ENCODE measurements at places on chromosomes 5 and 9.
A peak's percentile ranks its signal among the peaks of the same experiment; 100 is the strongest.

DNA sequence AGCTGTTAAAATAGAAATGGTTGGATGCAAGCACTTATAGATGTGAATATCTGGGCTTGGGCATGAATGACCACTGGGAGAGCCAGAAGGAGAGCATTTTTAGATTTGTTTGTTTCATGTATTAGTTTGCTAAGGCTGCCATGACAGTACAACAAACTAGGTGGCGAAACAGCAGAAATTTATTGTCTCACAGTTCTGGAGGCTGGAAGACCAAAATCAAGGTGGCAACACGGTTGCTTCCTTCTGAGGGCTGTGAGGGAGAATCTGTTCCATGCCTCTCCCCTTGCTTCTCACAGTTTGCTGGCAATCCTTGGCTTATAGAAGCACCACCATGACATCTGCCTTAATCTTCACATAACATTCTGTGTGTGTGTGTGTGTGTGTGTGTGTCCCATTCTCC lies 20.2 kb upstream of the CDC23 start:
- no peak for DNase-seq

- DNase-seq = peak; percentile 39
These were observed 796 bp downstream of the LNPEP start for GRCh38 chr5:96936431-96937320.

DNA sequence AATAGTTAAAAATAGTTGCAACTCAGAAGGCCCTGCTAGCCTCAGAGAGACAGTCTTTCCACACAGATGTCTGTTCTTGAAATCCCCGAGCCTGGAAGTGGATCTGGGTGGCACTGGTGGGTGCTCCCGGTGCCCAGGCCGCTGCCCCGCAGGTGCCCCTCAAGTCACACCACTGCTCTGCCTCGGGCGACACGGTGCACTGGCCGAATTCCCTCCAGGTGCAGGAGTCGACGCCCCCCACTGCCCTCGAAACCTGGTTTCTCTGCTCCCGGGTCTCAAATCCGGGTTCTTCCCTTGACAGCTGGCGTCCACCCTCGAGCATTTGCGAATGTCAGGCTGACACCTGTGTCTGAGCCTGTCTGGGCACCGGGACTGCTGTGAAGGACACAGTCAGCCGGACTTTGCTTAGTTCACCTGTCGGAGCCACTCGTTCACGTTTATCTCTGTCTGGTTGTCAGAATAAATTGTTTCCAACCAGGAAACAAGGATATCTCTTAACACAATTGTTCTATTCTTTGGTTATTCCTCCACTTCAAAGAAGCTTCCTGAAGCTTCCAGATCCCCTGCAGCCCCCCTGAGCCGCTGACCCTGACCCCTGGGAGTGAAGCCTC lies 27.1 kb downstream of the SLC9A3 start:
- DNase-seq = no peak

DNA sequence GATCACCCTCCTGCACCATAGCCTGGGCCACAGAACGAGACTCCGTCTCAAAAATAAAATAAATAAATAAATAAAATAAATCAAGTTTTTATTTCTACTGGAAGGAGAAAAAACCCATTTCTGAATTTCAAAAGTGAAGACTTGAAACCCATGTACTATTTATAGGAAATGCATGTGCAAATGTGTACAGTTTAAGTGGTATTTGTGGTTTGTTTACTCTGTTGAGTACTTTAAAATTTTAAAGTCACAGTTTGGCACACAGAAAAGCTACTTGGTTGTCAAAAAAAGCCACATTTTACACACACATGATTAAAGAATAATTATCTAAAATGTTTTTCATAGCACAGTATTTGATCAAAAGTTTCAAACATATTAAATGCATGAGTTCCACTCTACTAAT lies 43.6 kb downstream of the NR3C1 start:
- no peak for DNase-seq

DNA sequence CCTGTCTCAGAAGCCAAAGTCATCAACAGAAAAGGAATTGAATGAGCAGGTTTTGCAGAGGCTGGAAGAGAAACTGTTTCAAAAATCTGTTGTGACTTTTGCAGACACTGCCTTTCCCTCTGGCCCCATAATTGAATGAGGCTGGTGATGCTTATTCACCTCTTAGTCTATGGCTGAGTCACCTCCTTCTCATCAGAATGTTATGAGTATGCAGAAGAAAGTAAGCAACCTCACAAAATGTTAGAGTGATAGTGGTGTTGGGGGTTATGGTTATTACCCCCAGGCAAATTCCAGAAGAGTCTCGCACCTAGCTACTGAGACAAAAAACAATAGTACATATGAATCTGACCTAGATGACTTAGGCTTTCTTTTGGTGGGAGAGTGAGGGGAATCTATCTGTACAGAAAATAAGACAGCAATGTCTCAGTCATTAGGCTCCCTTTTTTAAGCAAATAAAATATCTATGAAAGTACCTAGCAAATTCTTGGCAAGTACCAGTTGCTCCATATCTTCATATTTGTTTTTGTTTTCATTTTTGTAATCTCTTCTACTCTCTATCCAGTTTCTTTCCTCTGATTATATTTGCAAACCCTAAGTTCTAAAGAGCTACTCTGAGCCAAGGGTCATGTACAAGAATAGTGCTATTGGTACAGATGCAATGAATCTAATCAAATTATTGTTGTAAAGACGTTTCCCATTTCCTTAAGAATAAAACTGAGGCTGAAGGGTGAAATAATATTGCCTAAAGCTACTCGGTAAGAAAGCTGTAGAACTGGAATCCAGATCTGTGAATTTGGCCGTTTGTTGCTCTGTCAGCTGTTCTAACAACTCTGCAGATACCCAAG lies 498.1 kb upstream of the TNC start:
- no peak for DNase-seq

DNA sequence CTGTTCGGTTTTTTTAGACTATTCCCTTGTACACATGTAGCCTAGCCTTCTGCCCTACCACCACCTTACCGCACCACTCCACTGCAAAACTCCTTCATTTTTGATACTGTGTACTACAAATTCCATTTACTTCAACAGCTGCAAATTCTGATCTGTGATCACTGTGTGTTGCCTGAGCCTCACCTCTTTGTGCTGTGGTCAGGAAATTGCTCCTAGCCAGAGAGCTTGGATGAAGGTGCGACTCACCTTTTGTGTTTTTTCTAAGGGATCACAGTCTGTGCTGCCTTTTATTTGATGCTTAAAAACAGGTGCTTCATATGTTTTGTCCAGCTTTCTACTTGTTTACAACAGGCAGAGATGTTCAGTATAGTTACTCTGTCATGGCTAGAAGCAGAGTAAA lies 31.5 kb downstream of the CSNK1G3 start:
- no peak for DNase-seq

DNA sequence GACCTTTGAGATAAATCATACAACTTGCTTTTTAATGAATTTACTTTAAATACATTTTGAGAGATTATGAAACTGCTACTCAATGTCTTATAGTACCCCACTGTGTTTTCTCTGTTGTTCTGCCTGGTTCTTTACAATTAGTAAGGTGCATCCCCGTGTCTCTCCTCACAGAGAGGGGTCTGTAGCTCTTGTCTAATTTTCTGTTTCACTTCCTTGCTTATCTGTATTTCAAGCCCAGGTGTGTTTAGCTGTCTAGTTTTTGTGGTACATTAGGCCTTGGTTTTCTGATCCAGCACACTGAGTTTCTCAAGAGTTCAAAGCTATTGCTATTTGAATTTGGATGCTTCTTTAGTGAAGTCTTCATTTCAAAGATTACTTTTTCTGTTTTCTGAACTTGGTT lies 105.1 kb downstream of the MAST4 start:
- DNase-seq = no peak

GRCh38 chr9:125767349-125767748 lies 20.2 kb downstream of the PBX3 start:
- no peak for DNase-seq

- peak; percentile 86 for DNase-seq
These were observed 68.2 kb upstream of the TNFAIP8 start for GRCh38 chr5:119287547-119288111.

Measured in T-helper 2 cell (primary cell).